EH (cell line): ENCODE measurements at places on chromosomes 5 and 9.

DNA sequence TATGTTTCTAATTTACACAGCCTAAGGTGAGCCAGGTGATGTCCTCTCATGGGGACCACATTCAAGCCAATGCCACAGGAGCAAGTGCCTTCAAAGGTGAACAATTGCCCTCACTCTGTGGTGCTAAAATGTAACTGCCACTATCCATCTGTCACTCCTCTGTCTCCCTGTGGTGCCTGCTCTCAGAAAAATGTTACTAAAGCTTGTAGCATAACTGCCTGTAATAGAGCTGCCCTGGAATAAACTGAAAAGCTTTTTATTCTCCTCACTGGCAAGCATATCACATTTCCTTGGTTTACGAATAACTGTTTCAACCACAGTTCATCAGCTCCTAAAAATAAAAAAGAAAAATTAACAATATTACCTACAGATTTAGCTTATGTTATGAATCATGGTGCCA, 142.4 kb downstream of the ST8SIA4 start:
- no peak for DNase-seq

DNA sequence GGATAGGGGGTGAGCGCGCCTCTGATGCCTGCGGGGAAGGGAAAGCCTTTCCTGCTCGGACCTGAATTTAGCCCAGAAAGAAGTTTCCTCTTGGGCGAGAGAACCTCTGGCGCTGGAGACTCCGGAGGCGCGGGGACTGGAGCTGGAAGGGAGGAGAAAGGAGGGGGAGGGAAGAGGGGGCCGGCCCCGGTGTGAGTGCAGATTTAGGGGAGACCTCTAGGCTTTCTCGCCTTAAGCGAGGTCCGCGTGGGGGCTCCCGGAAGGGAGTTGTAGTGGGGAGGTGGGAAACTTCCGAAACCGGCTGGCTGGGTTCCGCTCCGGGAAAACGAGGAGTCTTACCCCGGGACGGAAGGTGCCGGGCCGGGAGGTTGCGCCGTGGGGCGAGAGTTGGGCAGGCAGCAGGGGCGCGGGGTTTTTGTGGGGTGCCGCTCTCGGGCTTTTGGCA, 1.3 kb downstream of the PCSK5 start:
- DNase-seq, result peak; percentile 6

DNA sequence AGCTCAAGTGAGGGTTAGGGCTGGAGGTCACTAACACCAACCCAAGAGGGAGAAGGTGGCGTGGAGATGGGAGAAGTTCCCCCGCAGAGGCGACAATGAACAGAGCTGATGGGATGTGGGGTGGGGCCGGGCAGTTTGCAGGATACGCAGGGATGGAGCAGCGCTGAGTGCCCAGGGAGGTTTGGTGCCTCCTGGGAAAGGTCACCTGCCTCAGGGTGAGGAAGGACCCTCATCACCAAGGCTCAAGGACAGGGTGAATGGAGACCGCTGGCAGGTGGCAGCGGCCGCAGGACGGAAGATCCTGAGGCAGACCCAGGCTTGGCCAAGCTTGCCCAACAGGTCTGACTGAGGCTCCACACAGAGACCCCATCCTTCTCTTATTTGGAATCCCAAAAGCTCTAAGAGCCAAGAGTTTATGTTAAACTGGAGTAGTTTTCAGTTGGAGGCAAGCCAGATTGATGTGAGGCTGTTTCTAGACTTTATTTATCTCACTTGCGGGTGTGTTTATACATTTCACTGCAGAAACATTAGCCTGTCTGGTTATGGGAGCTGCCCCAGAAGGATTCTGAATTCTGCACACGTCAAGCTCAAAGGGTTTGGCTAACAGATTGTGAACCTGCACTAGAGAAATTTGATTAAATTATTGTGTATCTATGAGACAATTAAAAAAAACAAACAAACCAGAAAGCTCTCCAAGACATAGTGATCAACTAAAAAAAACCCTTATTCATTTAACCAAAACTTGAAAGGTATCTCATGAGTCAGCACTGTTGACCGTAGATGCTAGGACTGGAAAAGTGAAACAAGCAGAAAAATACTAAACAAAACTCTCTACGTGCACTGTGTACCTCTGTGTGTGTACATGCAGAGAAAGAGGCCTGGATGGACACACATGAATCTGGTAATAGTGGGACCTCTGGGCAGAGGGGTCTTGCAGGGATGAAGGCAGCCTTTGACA, 146.2 kb upstream of the PHYKPL start:
- no peak for DNase-seq

- DNase-seq, result no peak
Measured at GRCh38 chr5:88952996-88953643, 70.1 kb upstream of the MEF2C start.

DNA sequence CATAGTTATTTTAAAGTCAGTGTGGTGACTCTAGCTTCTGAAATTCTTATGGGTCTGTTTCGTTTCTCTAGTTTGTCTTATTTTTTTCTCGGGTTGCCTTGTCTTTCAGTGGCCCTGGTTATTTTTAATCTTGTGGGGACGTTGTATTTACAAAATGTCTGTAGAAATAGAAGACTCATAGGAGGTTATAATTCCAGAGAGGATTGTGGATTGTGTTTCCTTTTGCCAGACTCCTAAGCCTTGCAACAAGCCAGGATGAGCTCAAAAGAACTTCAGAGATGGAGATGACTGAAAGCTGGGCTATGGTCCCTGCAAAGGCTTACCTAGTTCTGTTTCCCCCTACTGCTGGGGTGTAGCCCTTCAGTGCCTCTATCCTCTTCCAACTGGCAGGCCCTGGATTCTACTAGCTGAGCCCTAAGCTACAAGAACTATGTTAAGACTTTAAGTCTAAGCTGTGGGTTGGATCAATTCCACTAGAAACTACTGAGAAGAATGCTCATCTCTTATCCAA, 32.2 kb upstream of the LECT2 start:
- peak; percentile 61 for DNase-seq

- DNase-seq, result peak; percentile 46
Measured at GRCh38 chr5:150582241-150583109, 58.0 kb upstream of the SYNPO start.

DNA sequence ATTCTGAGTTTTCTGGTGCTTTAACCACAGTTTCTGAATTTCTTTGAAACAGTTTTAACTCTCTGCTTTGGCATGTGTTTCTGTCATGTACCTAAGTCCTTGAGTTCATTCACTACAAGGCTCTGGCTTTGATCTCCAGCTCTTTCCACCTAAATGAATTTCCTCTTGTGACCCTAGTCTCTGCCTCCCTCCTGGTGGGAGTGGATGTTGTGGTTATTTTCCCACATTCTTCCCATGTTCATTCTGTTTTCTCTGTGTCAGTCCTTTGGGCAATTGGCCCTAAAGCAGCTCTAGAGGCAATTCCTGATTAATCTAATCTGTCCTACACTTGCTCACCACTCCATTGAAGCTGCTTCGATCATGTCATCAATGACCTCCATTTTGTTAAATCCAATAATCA, 28.4 kb upstream of the DPYSL3 start:
- peak; percentile 46 for DNase-seq

- no peak for DNase-seq
Measured at GRCh38 chr5:22102823-22103359, 750.3 kb downstream of the CDH12 start.

GRCh38 chr5:124342584-124342983, 403.9 kb downstream of the ZNF608 start:
- no peak for DNase-seq

- peak; percentile 69 for DNase-seq
Measured at GRCh38 chr5:112779531-112779930, 41.8 kb downstream of the APC start.

GRCh38 chr9:128249908-128250838, 25.6 kb downstream of the GOLGA2 start:
- DNase-seq, result peak; percentile 78

GRCh38 chr9:91307279-91307678, 54.4 kb downstream of the AUH start:
- DNase-seq, result no peak

- DNase-seq, result no peak
Measured at GRCh38 chr9:27627188-27627564, 53.9 kb upstream of the C9orf72 start.

- no peak for DNase-seq
Measured at GRCh38 chr9:135455401-135456030, 24.1 kb upstream of the PPP1R26 start.

DNA sequence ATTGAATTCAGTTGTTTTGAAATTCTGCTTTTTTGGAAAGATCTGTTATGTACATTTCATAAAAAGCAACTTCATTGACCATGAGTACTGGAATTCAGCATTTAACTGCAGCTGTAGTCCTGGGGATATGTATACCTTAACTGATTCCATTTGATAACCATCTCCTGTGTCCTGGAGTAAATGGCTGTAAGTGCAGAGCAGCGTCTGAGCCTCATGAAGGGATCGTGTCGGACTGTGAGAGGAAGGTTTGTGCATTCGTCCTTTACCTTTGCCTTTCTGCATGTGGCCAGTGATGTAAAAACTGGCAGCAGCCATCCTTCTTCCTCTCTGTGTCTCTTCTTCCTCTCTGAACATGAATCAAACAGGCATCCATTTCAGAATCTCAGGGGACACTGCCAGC, 287.2 kb downstream of the FANCC start:
- DNase-seq, result no peak

GRCh38 chr9:37746448-37747270, 6.9 kb upstream of the TRMT10B start:
- DNase-seq, result peak; percentile 79

- DNase-seq, result peak; percentile 66
Measured at GRCh38 chr9:127451858-127452656, 747 bp downstream of the LRSAM1 start.

GRCh38 chr9:126501383-126502331, 112.1 kb upstream of the LMX1B start:
- DNase-seq, result no peak

- no peak for DNase-seq
Measured at GRCh38 chr9:108708448-108708847, 147.3 kb downstream of the ACTL7B start.

DNA sequence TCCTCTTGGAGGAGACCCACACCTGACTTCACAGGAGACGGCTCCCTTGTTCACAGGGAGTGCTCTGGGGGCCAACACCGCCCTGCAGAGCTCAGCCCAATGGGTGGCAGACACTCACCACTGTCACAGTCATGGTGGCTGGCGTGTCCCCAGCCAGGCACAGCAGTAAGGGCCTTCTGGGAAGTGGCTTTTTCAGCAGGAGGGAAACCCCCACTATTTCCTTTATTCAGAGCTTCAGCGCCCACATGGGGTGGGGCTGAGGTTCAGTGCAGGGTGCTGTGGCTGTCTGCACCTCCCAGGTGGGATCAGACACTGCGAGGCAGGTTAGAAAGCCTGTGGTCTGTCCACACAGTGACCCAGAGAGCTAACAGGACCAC, 3.6 kb upstream of the SNAPC4 start:
- DNase-seq, result no peak

DNA sequence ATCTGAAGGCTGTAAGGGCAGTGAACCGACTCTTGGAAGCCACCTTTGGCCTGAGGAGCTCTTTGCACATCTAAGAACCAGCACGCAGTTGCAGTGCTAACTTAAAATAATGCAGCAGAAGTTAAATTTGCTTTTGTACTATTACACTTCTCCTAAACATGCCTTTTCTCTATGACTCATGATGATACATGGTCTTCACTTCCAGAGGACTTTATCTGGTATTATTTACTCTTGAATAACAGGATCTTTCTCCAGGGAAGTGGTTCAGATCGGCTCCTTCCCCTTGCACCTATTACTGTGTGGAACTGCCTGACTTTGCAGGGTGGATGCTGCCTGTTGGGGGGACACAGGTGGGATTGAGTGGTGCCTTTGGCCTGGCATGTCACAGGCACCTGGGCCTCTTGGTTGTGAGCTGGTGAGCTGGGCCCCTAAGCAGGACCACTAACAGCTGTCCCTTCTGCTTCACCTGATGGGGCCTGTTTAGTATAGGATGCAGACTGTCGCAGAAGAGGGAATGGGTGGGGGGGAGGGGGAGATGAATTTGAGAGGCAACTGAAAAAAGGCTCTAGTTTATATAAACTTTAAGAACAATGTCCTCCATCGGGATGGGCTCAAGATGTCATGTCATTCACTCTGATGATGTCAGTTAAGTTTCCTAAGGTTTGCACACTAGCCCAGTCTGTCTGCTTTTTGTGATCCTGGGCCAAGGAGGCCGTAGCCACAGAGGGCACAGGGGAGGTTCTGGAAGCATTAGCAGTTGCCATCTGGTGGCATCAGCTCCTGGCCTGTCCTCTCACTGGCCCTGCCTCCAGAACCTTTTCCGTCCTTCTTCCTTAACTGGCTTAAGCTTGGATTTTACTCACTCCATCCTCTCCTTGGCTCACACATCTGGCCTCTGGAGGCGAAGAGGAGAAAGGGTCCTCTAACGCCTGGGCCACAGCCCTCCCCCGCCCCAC, 33.9 kb upstream of the GABBR2 start:
- DNase-seq, result peak; percentile 54

DNA sequence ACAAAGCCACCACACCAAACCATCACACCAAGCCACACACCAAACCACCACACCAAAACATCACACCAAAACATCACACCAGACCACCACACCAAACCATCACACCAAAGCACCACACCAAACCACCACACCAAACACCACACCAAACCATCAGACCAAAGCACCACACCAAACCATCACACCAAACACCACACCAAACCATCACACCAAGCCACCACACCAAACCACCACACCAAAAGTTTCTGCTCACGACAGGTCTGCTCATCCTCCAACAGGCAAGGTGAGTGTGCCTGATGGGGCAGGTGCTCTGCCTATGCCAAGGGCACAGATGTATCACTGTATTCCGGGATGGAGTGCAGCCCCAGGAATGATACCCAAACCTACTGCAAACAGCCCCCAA, 87.9 kb upstream of the FSTL4 start:
- no peak for DNase-seq

- peak; percentile 88 for DNase-seq
Measured at GRCh38 chr5:40984884-40985283, 75.6 kb downstream of the C7 start.

DNA sequence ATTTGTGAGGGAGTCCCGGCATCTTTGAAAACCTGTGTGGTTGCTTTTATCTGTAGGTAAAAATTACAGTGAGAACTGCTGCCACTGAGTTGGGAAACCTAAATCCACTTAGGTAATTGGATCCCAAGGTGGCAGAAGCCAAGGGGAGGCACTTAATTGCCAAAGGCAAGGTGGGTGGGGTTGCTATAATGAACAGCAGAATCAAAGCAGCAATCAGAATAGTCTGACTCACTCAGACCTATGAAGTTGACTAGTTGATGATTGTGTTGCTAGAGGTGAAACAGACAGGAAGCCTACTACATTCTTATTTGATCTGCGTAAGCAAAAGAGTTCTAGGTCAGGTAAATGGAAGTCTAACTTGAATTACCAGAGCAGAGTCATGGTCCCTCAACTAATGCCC, 17.3 kb upstream of the BICD2 start:
- DNase-seq, result no peak

GRCh38 chr5:86570427-86571083, 47.2 kb upstream of the COX7C start:
- no peak for DNase-seq
